ENCODE measurements at places on chromosomes 3 and 15.

DNA sequence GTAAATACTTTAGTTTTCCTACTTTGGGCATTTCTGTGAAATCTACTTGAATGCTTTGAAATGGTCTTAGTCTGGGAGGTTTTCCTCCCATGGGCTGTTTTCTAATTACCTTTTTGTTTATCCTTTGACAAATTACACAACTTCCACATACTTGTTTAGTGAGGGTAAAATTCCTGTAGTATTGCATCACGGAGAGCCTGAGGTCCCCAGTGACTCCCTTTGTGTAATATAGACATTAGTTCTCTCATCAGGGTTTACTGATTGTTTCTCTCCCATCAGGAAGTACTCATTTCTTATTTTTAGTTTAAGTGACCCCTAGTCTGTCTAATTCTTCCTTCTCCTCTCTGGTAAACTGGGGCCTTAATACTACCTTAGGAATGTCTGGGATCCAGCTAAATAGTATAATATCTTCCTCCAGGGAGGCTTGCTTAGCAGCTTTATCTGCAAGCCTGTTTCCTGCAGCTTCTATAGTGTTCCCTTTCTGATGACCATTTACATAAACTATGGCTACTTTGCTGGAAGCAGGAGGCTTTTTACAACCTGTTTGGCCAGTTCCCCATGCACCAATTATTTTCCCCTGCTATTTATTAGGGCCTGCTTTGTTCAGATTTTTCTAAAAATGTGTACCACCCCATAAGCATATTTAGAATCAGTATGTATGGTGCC is 87.2 kb upstream of the XCR1 start:
- DNase-seq = no peak

DNA sequence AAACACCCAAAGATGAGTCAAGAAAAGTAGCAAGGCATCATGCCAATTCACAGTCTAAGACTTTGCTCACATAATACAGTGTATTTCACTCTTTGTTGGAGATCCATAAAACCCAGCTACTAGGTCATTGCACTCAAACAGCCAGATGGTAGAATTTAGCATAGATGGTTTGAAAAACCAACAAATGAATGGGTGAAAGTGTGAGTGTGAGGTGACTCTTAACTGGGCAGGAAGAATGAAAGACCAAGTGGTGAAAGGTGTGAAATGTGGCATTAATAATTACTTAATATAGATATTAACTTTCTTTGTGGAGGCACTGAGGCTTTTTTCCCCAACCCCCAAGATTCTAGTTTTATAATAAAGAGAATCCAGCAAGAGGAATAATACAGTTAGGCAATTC is 159.5 kb downstream of the SQOR start:
- no peak for DNase-seq

DNA sequence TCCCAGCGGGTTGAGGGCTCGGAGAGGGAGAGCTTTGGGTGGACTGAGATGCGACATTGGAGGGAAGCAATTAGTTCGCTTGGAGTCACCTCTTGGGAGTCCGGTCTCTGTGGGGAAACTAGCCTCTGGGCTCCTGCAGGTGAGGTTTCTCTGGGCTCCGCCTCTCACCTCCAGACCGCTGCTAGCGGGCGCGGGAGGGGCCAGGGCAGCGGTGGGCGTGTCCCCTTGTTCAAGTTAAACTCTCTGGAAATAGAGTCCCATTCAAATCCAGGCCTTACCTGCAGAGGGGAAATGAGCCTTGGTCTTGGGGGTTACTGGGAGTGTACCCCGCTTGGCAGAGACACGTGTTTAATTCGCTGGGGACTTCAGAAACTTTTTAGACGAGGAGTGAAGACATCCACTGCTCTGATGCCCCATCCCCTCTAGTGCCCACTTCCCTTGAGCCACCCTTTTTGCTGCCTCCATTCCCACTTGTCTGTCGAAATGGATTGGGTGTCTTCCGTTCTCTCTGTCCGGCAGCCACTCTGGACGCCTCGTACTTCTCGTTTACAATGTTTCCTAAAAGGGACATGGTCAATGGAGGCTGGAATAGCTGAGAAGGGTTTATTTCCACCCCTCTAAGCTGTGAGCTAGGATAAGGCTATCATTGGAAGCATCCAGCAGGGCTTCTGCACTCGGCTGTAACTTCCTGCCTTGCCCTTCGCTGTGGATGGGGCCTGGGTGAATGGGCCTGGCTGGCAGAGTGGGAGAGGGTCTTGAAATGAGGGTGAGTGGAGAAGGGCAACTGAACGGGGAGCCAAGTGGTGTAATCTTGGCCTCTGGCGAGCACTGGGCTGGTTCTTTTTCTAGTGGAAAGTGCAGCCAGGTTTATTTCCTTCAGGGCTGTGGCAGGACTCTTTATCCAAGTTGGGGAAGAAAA is 1.1 kb downstream of the MITF start:
- no peak for DNase-seq

DNA sequence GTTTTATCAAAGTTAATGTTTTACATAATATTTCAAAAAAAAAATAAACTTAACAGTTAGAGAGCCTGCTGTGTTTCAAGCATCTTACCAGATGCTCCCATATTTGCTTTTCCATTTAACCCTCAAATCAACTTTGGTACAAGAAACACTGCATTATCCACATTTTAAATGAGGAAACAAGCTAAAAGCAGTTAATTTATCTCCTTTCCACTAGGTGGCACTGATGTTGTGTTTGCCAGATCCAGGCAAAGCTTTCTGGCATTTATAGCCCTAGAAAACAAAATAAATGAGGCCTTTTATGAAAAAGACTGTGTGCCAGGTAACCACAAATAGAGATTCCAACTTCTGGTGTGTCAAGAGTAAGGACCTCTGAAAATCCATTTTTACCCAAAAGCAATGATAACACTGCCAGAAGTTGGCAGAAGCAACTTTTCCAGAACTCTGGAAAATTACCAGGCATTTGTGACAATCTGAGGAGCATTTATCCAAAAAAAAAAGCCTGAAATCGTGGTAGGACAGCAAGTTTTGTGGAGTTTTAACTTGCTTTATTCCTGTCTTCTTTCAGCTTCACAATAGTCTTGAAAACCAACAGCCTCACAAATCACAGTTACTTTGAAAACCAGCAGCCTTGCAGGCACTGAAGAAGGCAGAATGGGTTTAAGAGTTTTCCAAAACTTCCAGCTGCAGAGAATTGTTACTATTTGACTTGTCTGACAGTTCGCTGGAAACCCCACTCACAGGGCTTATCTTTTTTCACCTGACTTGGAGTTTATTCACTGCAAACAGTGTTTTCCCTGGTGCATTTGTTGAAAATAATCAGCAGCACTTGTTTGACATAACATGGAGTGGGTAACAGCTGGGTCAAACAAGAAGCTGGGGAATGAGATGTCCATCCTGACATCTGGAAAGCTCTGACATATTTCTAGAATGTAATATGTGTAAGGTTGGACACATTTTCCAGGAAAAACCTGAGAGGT is 9.2 kb downstream of the FAM162A start:
- no peak for DNase-seq

- no peak for DNase-seq
Observed at GRCh38 chr15:62788224-62788623, 254.3 kb upstream of the TPM1 start.

DNA sequence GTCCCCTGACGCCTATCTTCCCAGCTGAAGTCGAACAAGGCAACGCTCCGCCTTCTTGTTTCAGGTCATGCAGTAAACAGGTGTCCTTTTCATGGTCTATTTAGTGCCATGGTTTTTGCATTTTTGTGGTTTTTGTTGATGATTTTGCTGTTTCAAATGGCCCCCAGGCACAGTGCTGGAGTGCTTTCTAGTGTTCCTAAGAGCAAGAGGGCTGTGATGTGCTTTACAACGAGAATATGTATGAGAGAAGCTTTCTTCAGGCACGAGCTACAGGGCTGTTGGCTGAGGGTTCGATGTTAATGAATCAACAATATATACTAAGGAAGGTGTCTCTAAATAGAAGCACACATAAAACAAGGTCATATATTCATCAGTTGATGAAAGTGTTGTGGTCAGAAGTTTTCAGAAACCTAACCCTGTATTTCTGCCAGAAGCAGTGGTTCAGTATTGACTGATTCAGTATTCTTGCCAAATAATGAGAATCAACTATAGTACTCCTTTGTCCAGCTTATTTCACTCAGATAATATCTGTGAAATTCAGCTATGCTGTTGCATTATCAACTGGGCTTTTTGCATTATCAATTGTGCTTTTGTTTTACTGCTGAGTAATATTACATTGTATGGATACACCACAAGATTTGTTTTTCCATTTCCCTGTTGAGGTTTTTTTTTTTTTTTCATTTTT is 18.5 kb downstream of the LIMD1 start:
- DNase-seq = no peak

GRCh38 chr3:72977060-72977808 is 19.4 kb upstream of the PPP4R2 start:
- DNase-seq = no peak

DNA sequence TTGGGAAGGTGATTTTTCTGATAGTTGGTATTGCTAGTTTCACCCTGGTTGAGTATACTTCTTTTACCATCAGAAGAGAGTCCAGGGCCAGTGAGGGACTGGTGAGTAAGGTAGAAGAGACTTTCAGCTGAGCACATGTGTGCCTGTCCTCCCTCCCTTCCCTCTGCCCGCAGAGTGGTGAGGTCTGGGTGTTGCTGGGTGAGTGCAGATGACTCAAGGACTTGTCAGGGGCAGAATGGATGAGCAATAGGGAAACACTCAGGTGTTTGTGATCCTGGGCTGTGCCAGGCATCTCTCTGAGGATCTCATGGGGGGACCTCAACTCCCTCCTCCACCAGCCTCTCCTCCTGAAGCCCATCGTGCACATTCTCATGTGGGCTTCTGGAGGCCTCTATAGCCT is 76.0 kb upstream of the GSK3B start:
- no peak for DNase-seq

GRCh38 chr3:73245459-73245858 is 184.0 kb downstream of the EBLN2 start:
- no peak for DNase-seq

- no peak for DNase-seq
Observed at GRCh38 chr3:33901862-33902563, 103.6 kb downstream of the PDCD6IP start.

GRCh38 chr3:126159476-126159875 is 20.9 kb downstream of the ALDH1L1 start:
- no peak for DNase-seq

DNA sequence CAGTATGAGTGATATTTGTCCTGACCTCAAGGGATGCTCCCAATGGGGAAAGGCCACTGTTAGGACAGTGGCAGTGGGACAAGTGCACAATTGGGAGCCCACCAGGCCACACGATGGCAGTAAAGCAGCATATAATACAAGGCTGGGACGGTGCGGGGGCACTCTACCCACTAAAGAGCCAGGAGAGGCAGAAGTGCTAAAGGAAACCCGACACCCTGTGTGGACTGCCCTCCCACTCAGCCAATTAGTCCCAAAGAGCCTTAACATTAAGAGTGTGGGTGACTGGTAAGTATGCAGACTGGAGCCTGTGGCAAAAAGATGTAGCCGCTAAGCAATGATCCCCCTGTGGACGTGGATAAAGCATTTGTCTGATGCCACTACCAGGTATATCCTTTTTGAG is 8.2 kb upstream of the ZNF589 start:
- peak; percentile 84 for DNase-seq

DNA sequence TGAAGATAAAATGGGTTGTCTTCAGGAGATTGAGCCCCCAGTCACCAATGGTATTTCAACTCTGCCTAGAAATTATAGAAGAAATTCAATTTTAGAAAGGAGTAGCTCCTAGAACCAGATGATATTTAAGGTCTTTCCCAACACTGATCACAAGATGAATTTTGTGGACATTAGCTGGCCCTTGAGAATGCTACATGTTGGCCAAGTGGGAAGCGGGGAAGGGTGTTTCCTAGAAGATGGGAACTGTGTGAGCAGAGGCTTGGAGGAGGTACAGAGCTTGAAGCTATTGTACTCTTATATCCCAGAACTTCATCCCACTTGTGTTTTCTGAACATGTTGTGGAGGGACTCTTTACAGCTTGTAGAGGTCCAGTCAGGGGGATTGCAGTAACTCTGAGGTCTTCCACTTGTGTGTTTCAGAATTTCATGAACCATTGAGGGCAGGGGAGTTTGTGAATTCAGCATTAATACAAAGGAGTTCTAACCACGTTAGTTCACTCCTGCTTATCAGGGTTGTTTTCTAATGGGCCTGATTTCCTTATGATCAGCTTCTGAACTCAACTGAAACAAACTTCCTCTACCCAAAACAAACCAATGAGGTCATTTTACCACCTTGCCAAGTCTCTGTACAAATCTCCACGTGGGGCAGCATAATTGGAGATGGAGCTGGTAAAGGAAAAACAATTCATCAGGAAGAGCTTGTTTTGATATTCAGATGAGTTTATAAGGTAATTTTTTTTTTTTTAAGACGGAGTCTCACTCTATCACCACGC is 152.6 kb upstream of the TPM1 start:
- DNase-seq = no peak

All from bone marrow (tissue), 2 donors.